Left forelimb (tissue), 1 donor: ENCODE measurements at places on chromosomes 12 and 14.

DNA sequence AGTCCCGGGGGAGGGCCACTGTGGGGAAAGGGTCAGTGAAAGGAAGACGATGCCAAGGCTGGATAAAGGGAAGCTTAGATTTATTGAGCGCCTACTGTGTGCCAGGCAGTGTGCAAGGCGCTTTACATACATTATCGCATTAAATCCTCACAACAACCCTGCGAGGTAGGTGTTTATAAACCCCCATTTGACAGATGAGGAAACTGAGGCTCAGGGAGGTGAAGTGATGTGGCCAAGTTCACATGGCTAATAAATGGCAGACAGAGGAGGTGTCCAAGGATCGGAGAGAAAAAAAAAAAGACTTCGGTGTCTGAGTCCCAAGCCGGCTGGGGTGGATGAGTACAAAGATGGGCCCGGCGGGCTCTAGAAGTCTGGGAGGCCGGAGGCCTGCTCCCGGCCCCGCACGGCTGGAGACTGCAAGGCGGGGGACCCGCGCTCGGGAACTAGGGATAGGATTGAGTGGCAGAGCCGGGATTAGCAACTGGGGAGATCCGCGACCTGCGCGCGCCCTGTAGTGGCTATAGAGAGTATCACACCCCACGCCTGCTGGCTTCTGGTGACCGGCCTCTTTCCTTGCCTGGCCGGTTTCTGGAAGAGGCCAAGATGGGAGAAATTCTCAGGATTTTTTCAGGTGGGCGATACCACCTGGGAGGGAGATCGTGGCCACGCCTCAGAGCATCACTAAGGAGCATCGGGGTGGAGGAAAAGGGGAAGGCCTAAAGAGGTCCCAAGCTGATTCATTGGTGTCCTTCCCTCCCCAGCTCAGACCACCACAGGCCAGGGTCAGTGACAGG is 3.9 kb downstream of the DDN start:
- peak; percentile 84 for DNase-seq

GRCh38 chr12:45379261-45379660 is 163.4 kb downstream of the ANO6 start:
- DNase-seq: no peak

- DNase-seq: no peak
Measured at GRCh38 chr14:24389226-24389848, 9.5 kb upstream of the NYNRIN start.

DNA sequence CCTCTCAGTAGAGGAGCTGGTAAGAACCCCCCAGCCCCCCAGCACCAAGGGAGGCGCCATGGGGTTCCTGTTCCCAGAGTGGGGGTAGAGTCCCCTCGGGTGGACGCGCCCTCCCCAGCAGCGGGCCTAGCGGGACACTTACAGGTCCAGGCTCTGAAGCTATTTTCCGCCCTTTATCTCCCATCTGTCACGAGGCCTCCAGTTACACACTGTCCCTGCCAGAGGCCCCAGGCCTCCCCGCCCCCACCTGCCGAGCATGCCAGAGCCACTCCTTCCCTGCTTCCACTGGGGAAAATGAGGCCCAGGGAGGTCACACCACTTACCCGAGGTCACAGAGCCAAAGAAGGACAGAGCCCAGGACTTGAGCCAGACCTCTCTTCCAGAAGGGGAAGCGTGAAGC is 3.1 kb downstream of the C14orf180 start:
- no peak for DNase-seq

GRCh38 chr14:31939934-31940333 is 137.2 kb upstream of the ARHGAP5 start:
- no peak for DNase-seq
